Motor neuron (in vitro differentiated cells): ENCODE measurements at places on chromosomes 2 and 18. TPM values are rescaled to one million over a fixed set of nuclear protein-coding genes. Genes with fewer than 3 reads are reported as not detected.

Gene TLX2
- total RNA-seq = 1.5 and 2.0 TPM in 2 replicates

Gene TMEM17
- 4.3 and 4.4 TPM in 2 replicates for total RNA-seq

DNA sequence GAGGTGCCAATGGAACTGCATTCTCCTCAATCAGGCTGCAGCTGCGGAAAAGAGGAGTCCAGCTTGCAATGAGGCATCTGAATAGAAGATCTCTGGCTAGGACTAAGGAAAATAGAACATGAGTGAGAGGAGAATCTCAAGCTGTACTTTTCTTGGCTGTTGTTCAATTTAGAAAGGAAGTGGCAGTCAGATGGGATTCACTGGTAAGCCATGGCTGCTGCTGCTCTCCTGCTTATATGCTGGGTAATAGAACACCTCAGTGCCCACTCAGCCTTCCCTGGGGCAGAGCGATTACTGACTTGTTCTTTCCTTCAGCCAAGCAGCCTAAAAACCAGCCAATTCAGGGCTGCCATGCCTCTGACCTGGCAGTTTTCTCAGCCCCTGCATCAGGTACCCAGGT, 17.6 kb upstream of the CHST9 start:
- ATAC-seq = no peak

DNA sequence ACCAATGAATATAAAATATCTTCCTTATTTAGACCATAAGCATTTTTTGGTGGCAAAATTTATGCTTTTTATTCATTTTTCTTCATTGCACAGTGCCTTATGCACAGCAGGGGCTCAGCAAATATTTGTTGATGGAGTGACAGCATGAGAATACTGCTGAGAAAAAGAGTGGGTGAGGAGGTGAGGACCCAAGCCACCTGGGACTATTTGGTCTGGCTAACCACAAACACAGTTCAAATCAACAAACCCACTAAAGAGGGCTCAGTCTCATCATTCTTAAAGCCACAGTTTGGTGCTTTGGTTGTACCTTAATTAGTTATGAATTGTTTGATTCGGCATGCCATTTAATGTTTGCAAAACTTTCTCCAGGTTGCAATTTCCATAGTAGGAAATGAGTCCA, 183.5 kb upstream of the ZNF521 start:
- ATAC-seq = no peak

GRCh38 chr2:127066942-127067341, 40.0 kb downstream of the BIN1 start:
- ATAC-seq = no peak
